ENCODE measurements at places on chromosomes 7 and 10.
A peak's percentile ranks its signal among the peaks of the same experiment; 100 is the strongest.

- DNase-seq, result no peak
Measured at GRCh38 chr7:22176791-22177412, 180.1 kb downstream of the RAPGEF5 start.

DNA sequence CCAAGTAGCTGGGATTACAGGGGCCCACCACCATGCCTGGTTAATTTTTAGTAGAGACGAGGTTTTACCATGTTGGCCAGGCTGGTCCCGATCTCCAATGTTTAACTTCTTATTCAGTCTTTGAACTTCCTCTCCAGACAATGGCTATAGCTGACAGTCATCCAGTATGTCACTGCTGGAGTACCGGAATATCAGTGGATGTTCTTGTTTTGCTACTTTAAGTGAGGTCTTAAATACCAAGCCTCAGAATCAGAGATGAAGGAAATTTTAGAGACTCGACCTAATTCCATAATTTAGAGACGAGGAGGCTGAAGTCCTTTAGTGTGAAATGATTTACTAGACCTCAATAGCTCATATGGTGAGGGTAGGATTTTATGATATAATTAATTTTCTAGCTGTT, 294.8 kb upstream of the KLF6 start:
- no peak for DNase-seq

GRCh38 chr10:100939763-100940344, 27.1 kb downstream of the SLF2 start:
- no peak for DNase-seq

- DNase-seq, result no peak
Measured at GRCh38 chr10:3074145-3074665, 6.9 kb downstream of the PFKP start.

GRCh38 chr7:77208416-77208815, 8.8 kb upstream of the FGL2 start:
- no peak for DNase-seq

DNA sequence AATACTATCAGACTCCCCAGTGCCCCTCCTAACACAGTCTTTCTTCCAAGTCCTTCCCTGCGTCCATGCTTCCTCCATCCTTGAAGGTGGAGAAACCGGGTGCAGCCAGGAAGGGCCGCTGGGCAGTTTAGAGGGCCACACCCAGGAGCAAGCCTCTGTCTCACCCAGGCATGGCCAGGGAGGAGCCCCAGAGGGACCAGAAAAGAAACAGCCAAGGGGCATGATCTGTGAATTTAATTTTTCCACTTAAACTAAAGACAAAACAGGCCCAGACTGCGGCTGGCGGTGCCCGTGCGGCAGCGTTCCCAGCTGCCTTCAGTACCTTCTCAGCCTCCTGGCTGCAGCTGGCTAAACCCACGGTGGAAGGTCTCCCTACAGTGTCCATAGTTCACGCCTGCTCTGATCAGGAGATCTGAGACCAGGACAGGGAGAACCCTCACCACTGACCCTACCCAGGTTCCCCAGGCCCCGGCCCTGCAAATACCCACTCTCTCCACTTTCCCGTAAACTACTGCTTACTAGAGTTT, 12.9 kb downstream of the UNCX start:
- DNase-seq, result no peak

- no peak for DNase-seq
Measured at GRCh38 chr10:44020322-44021111, 364.4 kb downstream of the CXCL12 start.

- no peak for DNase-seq
Measured at GRCh38 chr7:132906193-132906835, 175.6 kb downstream of the CHCHD3 start.

GRCh38 chr7:108808549-108809266, 239.0 kb downstream of the DNAJB9 start:
- no peak for DNase-seq

- no peak for DNase-seq
Measured at GRCh38 chr10:21090609-21091082, 193.5 kb upstream of the NEBL start.

DNA sequence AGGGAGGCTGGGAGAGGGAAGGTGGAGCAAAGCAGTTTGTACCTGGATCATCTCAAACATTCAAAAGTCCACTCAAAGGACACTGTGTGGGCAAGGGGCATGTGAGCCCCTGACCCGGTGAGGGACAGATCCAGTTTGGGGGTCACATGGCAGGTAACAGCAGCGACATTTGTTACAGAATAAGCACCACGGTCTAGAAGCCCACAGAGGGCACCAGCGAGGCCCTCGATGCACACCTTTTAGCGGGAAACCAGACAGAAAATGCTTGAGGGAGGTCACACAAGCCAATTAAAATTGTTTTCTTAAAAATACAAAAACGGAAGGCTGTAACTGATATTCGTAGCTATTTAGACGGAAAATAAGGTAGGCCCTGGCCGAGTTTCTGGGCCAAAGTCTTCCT, 144.4 kb downstream of the ZMYND11 start:
- no peak for DNase-seq

GRCh38 chr7:22488643-22489462, 11.1 kb downstream of the STEAP1B start:
- peak; percentile 33 for DNase-seq

GRCh38 chr10:78757344-78757925, 311.3 kb upstream of the ZMIZ1 start:
- DNase-seq, result no peak

DNA sequence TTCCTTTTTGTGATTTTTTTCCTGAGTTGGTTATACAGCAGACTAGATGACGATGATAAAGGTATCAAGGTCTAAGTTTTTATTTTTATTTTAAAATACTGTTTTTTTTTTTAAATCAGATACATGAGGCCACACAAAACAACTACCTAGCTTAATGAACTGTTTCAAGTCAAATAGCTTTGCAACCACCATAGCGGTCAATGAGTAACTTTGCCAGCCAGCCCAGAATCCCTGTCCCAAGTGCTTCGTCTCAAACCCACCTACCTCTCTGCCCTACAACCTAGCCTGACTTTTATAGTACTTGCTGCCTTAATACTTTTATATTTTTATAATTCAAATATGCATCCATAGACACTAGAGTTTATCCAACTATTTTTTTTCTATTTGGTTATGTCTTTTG, 676.5 kb downstream of the NRG3 start:
- no peak for DNase-seq

DNA sequence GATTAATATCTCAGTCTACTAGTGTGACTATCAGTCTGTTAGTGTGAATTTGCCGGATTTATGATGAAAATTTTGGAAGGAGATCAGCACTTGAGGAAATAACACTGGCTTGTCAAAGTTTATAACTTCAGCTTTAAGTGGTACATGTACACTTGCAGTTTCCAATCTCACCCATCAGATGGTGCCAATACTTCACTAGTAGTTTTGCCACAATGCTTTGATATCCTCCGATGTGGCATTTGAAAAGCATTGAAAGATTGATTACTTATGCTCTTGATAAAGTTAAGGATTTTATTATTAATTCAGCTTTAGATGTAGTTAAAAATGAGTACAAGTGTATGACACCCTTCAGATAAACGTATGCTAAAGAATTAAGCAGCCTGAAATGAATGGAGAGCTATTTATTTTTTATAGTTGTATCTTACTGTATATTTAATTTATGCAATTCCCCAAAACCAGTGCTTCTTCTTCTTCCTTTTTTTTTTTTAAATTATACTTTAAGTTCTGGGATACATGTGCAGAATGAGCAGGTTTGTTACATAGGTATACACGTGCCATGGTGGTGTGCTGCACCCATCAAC, 98.2 kb downstream of the ANLN start:
- no peak for DNase-seq

GRCh38 chr7:110621289-110621688, 469.6 kb upstream of the LRRN3 start:
- DNase-seq, result no peak

- no peak for DNase-seq
Measured at GRCh38 chr7:630111-630511, 96.4 kb upstream of the DNAAF5 start.

DNA sequence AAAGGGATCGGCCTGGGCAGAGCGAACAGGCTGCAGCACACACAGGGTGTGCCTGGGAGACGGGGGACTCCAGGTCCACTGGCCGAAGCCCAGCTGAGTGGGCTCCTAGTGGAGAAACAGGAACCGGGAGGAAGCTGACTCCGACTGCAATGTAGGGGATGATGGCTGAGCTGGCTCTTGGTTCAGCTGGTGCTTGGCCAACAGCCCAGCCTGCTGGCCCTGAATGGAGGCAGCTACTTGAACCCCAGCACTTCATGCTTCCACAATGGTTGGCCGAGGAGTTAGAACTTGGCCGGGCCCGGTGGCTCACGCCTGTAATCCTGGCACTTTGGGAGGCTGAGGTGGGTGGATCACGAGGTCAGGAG, 27.0 kb upstream of the FRAT2 start:
- DNase-seq, result no peak

DNA sequence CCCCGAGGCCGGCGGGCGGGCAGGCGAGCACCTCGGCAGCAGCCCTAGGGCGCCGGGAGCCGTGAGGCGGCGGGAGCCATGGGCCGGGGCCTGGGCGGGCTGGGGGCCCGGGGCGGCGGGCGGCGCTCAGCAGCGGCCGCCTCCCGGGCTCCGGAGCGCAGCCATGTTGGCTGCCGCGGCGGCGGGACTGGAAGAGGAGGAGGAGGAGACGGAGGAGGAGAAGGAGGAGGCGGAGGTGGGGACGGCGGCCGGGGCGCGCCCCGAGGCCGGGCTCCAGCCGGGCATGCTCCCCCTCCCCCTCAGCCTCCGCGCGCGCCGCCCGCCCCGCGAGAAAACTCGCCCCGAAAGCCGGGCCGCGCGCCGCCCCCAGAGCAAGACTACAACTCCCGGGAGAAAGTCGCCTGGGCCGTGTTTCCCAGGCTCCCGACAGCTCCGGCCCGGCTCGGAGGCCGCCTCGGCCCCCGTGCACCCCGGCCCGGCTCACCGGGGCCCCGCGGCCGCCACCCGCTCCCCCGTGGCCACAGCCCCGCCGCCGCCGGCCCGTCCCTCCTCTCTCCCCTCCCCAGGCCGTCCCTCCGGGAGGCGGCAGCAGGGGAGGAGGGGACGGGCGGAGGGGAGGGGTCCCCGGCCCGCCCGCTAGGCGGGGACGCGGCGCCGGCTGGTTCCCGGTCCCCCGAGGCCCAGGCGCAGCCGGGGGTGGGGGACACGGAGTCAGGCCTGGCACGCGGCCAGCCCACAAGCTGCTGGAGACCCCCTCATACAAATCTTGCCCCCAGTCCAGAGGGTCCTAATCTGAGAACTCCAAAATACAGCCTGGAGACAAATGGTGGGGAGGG, at the start of gene DLG5:
DLG5 (minus strand) TSS at position 190 of the 836 bp plus-strand sequence. CDS start 235 bp downstream, outside the sequence.
- peak; percentile 73 for DNase-seq

DNA sequence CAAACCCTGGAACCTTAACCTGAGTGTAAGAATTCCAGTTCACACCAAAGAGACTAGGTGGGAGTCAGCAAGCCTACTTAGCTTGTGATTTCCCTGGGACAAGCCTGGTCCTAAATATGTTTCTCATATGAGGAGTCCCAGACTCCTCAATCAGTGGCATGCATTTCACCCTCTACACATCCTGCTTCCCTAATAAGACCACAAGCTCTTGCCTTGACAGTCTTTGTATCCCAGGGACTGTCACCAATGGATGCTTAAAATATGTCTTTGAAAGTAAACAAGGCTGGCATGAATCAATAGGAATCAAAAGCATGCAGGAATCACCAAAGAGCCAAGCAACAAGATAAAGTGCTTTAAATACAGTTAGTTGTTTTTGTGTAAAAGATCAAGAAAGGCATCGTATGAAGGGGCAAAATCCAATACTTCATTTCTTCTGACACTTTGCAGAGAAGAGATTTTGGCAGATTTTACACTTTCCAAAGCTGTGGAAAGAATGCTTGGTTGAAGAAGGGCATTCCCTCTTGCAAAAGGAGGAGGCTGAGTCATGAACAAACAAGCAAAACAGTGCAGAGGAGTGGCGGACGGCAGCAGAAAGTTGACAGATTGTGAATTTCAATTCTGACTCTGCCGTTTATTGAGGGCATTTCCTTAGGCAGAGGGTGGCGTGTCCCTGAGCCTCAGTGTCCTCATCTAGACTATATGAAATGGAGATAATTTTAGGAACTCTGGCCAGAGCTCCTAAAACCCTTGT, 8.5 kb upstream of the NFE2L3 start:
- no peak for DNase-seq

DNA sequence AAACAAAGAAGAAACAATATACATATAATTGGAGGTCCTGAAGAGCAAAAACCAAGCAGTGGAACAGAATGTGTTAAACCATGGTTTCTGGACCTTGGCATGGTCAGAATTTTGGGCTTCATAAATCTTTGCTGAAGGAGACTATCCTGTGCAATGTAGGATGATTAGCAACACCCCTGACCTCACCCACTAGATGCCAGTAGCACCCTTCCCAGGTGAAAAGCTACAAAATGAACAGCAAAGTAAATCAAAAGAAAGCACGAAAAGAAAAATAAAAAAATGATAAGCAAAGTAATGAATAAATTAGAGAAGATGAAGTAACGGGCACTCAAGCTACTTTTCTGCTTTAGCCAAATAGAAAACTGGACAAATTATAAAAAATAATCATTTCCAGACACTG, 19.2 kb upstream of the ZPBP start:
- no peak for DNase-seq

DNA sequence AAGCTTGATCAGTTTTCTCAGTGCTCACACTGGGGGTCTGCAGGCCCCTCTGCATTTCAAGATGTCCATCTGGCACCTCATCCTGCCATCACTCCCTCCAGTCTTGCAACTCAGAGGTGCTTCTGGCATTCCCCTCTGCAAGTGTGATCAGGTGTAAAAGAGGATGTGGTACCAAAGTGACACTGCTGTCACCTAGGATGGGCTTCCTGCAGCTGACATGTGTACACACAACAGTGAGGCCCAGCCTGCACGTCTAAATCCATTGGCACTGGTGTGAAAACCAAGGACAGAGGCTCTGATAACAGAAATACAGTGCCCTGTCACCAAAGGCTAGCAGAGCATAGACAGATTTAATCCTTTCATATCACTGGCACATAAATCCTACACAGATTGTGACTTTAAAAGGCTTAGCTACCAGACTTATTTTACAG, 162.5 kb upstream of the CELF2 start:
- no peak for DNase-seq

DNA sequence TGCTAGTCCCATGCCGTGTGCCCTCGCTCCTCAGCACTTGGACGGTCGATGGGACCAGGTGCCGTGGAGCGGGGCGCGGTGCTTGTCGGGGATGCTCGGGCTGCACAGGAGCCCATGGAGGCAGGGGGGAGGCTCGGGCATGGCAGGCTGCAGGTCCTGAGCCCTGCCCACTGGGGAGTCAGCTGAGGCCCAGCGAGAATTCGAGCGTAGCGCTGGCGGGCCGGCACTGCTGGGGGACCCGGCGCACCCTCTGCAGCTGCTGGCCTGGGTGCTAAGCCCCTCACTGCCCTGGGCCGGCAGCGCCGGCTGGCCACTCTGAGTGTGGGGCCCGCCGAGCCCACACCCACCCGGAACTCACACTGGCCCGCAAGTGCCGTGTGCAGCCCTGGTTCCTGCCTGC, 44.7 kb downstream of the ST7 start:
- no peak for DNase-seq

DNA sequence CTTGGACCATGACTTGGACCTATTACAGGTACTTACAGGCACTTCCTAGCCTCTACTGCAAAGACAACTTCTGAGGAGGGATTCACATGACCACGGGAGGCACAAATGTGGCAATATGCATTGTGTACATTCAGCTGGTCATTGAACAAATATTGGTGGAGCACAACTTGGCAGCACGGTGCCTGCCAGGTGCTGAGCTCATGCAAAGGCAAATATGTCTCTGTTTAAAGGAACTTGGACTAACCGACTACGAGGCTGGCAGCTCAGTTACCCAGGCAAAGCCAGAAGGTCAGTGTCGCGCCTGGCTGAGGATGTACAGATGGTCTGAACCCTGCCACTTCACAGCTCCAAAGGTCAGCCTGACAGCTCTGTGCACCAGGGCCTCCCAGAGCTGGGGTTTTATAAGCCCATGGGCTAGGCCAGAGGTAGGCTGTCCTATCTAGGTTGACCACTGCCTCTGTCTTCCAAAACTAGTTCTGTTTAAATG, 6.1 kb downstream of the DENND11 start:
- no peak for DNase-seq
